ENCODE measurements at places on chromosomes 2 and 18.

- no peak for DNase-seq
These were observed 41.0 kb downstream of the SLC14A2 start for GRCh38 chr18:45656194-45656770.

GRCh38 chr18:596288-596881, 403 bp upstream of the CLUL1 start:
- no peak for DNase-seq

GRCh38 chr18:3703732-3704176, 253.8 kb downstream of the TGIF1 start:
- no peak for DNase-seq

- DNase-seq: no peak
These were observed 10.3 kb upstream of the NTSR2 start for GRCh38 chr2:11680182-11680900.

- no peak for DNase-seq
These were observed 5.2 kb upstream of the HOXD4 start for GRCh38 chr2:176146101-176146500.

- no peak for DNase-seq
These were observed 16.7 kb upstream of the BZW1 start for GRCh38 chr2:200795028-200795440.

DNA sequence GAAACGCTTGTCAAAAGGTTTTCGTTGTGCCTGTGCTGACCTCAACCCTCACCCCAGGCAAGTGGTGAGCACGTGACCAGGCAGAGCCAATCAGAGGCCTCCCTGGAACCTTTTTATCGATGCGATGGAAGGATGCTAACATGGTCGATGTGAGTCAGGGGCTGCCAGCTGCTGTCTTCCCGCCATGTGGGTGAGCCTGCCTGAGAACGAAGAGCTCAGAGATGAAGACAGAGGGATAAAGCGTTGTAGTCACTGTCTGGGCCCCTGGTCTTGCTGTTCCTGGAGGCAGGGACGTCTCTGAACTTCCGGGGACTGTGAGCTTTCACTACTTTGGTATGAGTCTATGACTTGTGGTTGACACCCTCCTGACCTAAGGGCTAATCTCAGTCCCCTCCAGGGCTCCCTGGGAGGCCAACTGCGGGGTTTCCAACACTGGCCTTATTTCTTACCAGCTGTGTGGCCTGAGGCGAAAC, 18.6 kb downstream of the DNMT3A start:
- DNase-seq: no peak

DNA sequence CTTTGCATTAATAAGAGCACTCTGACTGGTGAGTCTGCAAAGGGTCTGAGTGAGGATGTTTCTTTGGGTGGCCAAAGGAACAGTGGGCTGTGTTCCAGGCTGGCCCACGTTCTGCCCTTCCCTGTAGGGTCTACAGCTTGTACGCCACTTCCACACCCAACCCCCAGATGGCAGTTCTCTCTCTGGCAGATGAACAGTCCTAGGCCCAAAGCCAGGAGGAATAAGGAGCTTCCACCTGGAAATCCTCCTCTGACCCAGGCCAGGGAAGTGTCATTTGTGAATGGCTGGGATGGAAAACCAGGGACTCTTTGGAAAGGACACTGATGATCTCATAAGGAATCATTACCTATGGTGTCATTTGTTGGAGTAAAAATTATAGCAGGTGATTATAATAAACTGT, 6.6 kb downstream of the OTOF start:
- no peak for DNase-seq

DNA sequence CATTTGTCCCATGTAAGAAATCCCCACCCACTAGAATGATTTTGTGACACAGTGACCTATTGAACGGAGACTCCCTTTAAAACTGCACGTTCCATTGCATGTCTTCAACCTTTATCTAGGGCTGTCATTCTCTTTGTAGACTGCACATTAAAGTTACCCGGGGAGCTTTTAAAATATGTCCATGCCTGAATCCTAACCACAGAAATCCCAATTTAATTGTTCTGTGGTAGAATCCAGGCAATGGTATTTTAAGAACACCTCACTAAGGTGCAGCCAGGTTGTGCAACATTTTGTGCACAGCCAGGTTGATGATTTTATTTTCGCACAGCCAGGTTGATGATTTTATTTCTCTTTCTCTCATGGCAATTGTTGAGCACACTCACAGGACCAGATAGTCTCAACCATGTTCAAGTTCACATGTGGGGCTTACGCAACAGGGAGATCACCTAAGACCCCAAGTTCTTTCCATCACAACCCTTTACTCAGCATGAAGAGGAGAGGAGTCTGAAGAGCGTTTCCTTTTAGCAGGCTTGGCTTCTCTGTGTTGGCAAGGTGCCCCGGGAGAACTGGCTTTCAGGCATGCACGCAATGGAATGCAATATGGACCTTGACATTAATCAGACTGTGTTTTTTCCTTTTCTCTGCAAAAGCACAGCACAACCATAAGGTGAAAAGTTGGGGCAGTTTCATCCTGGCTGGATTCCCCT, 467.3 kb upstream of the ETAA1 start:
- DNase-seq: peak; percentile 58

GRCh38 chr2:78994789-78995188, 30.7 kb upstream of the REG3G start:
- DNase-seq: no peak

- no peak for DNase-seq
These were observed 56.0 kb downstream of the ABCA12 start for GRCh38 chr2:215082446-215082845.

DNA sequence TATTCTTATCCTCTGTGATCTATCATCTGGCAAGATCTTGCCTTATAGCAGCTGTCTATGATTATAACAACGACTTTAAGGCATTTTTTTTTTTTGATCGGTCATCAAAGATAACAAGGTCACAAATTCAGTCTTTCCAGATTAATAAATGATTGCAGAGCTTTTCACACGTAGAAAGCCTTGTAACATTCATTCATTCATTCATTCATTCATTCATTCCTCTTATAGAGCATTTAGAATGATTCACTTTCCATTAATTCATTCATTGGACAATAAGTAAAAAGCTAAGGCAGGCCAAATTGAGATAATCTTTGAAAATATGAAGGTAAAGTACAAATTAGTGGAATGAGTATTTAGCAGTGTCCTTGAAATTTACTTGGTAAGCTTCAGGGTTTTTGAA, 223.7 kb downstream of the NUP35 start:
- DNase-seq: no peak

GRCh38 chr18:72181241-72181764, 362.8 kb downstream of the CBLN2 start:
- DNase-seq: peak; percentile 33

DNA sequence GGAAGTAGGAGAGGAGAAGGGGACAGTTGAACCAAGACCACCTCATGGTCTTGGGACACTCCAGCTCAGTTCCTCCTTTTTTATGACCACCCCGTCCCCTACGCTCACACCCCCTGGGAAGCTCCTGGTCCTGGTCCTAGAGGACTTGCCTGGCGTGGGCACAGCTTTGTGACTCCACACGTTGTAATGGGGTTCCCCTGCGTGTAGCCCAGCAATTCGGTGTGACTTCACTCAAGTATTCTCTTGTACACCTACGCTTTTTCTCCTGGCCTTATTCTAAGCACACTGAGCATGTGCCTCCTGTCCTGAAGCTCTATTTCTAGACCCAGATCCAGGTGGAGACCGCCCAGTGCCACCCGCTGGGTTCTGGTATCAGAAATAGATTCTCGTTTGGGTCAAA, 36.1 kb upstream of the B3GNT7 start:
- no peak for DNase-seq

DNA sequence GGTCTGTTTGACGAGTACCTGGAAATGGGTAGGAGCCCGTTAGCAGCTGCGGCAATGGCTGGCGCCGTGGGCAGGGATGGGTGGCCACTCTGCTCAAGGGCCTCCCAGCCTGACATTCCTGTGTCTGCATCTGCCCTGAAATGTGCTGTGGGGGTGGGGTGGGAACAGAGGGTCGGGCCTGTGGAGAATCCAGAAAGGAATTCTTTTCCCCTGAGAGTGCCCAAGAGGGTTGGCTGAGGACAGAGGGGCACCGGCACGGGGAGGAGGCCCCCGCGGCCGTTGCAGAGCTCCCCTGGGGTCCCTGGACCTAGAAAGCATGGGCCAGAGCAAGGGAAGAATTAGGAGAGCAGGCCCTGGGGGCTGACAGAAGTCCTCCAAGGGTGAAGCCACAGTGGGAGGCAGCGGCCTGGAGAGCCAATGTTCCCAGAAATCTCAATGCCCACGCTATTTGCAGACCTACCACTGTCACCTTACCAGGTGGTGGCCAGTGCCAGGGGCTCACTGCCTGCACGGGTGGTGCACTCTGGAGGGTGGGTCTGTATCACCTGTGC, 27.8 kb downstream of the ANO7 start:
- no peak for DNase-seq

- DNase-seq: no peak
These were observed 52.7 kb upstream of the LDLRAD4 start for GRCh38 chr18:13165636-13166423.

- no peak for DNase-seq
These were observed 1.4 kb downstream of the MCM6 start for GRCh38 chr2:135874777-135875365.

DNA sequence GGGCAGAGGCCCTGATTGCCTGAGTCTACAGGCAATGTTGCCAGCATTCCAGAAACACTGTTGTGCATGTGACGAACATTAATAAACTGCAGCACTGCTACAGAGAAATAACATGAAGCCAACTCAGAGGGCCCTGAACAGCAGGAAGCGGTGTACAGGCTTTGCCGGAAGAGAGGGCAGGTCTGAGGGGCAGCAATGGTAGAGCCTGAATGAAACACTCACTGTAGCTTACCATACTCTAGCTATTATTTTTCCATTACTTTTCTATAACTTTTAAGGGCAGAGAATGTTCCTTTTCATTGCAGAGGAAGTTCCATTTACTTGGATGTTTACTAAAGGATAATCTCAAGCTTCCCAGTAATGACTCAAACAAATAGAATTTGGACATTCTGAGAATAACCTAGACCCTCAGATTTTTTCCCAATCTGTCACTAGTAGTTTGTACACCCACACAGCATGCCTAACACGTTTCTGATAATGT, 150.4 kb downstream of the MTX2 start:
- no peak for DNase-seq

DNA sequence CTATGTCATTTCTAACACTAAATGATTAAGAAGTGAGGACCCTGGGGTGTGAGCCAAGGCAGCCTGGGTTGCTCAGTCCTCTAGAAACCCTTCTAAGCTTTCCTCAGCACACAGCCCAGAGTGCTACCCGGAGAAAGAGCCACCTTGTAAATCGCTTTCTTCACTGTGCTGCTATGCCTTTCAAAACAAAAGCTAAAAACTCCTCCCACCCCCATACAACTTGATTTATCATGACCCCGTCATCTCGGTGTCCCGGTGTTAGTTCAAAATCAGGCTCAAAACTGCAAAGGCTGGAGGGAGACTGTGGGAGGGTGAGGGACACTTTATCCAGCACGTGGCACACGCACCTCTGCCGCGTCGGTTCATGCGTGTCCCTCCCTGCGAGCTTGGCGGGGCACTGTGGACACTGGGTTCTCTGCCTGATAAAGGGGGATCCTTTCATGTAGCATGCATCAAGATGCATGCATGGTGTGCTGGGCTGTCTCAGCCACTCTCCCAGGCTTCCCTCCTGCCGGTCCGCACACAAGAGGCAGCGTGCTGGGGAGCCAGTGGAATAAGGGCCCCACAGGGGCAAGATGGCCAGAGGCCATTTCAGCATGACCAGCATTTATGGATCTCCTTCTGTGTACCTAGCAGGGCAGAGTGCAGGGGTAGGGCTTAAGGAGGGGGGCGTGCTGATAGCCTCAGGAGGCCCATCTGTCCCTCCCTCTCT, 170.4 kb downstream of the SMAD7 start:
- DNase-seq: no peak

GRCh38 chr2:7886666-7887065, 795.2 kb upstream of the ID2 start:
- DNase-seq: no peak

All from epithelial cell of prostate (primary cell).